ENCODE measurements at places on chromosomes 4 and X. TPM values are rescaled to one million over a fixed set of nuclear protein-coding genes. Genes with fewer than 3 reads are reported as not detected.

DNA sequence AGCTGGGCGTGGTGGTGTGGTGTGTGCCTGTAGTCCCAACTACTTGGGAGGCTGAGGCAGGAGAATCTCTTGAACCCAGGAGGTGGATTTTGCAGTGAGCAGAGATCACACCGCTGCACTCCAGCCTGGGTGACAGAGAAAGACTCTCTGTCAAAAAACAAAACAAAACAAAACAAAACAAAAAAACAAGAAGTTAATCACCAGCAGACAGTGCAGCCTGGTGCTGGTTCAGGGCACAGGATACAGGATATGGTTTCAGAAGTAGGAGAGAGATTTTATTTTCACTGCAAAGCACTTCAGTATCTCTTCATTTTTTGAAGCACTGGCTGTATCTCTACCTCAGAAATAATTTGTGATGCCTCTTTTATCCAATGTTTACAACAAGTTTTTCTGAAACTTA, 1222.9 kb upstream of the PRKX start:
- DNase-seq, result no peak

LRAT gene
- total RNA-seq, result not detected

DSPP gene
- total RNA-seq, result not detected

RNF150 gene
- 7.9 TPM for total RNA-seq

GPR82 gene
- total RNA-seq, result not detected

- no peak for DNase-seq
Measured at GRCh38 chrX:24332878-24333277, 19.0 kb upstream of the SUPT20HL2 start.

GRCh38 chrX:148271263-148271662, 229.2 kb upstream of the AFF2 start:
- DNase-seq, result no peak
